ENCODE measurements at places on chromosomes 12 and 14.

DNA sequence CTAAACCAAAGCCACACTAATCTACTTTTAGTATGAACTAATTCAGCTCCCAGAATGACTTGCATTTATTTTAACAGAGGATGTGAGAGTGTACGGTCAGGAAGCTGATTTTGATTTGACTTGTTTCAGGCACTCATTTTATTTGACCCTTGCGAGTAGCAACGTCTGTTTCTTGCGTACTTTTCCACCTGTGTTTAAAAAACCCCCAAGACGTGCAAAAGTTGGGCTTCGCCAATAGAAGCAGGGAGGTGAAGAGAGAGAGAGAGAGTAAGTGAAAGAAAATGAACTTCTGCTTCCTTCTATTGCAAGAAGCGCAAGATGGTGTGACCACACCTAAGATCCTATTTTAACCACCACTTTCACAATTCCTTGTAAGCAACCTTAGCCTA lies 6.7 kb upstream of the SLC15A4 start:
- peak; percentile 56 for DNase-seq

DNA sequence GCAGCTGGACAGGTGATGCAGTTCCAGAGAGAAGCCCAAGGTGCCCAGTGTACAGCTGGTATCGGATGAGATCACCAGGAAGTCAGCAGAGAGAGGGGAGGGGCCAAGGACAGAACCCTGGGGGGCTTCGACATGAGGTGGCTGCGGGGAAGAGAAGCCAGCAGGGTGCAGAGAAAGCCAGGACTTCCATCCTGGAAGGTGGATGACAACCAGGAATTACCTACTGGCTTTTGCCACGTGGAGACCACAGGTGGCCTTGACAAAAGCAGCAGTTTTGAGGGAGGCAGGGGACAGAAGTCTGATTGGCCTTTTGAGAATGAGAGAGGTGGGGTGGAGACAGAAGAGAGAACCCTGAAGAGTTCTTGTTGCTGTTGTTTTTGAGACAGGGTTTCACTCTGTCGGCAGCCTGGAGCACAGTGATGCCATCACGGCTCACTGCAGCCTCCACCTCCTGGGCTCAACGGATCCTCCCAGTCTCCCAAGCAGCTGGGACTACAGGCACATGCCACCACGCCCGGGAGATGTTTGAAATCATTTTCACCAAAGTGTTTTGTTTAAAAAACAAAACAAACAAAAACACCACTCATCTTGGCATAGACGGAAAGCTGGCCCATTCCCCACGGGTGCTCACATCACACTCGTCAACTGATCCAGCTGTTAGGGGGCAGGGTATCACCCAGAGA lies 35.2 kb downstream of the CDC42BPB start:
- no peak for DNase-seq

GRCh38 chr12:21907948-21908837 lies 33.0 kb downstream of the ABCC9 start:
- no peak for DNase-seq

GRCh38 chr12:45446013-45446412 lies 230.1 kb downstream of the ANO6 start:
- no peak for DNase-seq

- no peak for DNase-seq
Observed at GRCh38 chr12:110694330-110694901, 5.5 kb upstream of the HVCN1 start.

DNA sequence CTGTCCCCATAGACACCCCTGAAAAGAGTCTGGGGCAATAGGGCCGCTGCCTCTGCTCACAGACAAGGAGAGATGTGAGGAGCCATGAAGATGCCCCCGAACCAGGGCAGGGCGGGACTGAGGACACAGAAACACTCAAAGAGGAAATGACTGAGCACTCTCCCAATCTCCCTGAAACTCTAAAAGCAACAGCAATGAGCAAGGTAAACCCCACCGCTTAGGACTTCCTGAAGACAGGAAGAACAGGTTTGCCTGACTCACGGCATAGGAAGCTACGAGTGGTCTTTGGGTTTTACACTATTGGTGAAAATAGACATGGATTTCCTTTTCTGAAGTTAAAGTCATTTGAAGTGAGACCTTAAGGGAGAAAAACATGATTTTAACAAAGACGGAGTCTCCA lies 32.5 kb downstream of the STX2 start:
- no peak for DNase-seq

DNA sequence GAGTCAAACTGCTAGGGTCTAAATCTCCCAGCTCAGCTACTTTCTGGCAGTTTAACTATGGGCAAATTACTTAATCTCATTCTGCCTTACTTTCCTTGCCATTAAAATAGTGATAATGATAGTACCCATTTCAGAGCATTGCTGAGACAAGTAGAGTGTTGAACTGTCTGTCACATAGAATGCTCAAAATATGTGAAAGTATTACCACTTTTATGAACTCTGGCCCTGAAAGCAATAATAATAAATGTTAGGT lies 19.9 kb downstream of the SRGAP1 start:
- no peak for DNase-seq

DNA sequence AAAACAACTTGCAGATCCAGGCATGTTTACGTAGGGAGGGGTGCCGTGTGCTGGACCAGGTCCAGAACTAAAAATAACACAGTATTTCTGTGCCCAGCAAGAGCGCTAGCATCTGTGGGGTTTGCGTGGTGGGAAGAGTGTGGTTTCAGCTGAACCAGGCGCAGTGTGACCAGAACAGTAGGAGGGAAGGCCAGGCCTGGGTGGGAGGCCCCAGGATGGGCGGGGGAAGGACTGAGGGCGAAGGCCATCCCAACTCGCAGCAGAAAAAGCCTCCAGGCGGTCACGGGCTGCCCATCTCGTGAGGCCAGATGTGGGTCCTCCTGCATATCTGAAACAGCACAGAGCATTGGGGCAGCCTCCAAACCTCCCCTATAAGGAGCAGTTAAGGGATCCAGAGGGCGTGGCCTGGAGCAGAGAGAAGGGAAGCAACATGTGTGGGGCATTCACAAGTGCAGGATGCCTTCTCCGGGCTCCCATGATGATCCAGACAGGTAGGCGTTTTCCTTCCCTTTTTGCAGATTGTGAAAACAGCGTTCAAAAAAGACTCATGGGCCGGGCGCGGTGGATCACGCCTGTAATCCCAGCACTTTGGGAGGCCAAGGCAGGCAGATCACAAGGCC lies 17.8 kb upstream of the CD9 start:
- no peak for DNase-seq

GRCh38 chr14:55048900-55049436 lies 2.5 kb upstream of the MAPK1IP1L start:
- no peak for DNase-seq

GRCh38 chr12:59808317-59808910 lies 212.6 kb downstream of the SLC16A7 start:
- peak; percentile 45 for DNase-seq

- no peak for DNase-seq
Observed at GRCh38 chr14:101508948-101509729, 52.2 kb upstream of the DIO3 start.

DNA sequence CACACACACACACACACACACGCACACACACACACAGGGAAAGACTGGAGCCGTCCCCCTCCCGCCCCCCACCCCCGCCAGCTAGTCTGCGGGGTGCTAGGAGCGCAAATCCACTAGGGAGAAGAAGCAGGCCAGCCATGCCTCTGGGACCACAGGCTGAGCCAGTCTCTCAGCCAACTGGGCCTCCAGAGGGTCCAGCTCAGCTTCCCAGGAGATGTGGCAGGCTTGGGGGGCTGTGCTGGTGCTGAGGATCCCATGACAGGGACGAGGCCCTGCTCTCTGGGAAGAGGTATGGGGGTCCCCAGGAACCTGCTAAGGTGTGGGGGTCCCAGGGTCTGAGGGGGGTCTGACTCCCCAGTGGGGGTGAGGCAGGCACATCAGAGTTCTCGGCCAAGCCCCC lies 133.5 kb downstream of the NCOR2 start:
- DNase-seq: no peak

GRCh38 chr12:59615392-59616165 lies 19.8 kb downstream of the SLC16A7 start:
- DNase-seq: no peak

DNA sequence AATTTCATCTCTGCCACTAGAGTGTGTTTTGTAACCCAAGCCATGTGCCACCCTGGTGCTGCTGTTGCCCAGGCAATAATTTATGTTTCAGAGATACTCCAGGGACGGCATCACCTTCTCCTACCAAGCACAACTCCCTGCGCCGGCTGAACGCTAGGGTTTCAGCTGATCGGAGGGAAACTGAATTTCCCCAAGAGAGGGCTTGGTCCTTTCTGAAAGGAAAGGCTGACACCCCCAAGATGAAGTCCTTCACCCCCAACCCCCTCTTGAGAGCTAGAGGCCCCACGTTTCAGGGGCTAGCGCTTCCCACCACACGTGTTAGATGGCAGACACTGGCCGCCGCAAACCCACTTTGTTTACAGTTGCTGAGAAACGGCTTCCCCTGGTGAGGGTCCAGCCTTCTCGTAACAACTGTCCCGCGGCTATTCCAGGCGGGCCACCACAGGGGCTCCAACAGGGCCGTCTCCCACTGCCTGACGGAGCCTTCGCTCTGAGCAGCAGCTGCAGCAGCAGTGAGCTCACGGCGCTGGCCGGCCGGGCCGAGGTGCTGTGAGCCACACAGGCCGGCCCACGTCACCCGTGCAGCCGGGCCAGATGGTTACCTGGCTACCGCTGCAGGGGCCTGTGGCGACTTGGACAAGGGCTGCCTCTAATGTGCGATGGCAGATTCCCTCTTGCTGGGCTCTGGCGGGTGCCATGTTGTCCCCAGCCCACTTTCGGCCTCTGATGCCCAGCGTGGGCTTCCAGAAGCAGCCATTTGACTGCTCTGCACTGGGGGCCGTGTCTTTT lies 66.4 kb downstream of the TESC start:
- no peak for DNase-seq

GRCh38 chr12:93577222-93577621 lies 4.7 kb downstream of the SOCS2 start:
- no peak for DNase-seq

DNA sequence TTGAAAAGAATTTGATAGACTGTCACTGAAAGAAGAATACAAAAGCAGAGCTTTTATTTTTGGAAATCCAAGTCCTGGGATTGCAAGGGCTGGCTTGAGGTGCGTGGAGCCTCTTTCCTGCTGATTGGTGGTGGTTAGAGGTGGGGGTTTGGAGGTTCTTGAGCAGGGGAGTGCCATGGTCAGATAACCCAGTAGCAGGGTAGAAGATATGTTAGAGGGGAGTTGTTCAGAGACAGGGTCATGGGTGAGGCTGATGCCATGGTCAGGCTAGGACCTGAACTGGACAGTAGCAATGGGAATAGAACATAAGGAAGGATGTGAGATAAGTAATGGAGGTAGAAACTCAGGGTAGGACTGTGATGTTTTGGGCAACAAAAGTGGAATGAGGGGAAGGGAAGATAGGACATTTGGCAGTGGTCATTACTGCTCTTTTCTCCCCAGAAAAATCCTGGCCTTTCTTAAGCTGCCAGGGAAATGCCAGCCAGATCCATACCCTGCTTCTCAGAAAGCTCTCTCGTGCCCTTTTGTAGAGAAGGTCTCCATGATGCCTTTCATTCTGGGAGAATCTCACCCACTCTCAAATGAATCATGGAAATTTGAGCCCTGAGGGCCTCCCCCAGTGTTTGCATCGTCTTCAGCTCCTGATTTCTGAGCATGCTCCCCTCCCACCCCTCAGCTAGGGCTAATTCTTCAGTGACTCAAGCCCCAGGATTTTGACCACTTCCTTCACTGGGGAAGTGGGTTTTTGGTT lies 9.5 kb downstream of the EMP1 start:
- no peak for DNase-seq

DNA sequence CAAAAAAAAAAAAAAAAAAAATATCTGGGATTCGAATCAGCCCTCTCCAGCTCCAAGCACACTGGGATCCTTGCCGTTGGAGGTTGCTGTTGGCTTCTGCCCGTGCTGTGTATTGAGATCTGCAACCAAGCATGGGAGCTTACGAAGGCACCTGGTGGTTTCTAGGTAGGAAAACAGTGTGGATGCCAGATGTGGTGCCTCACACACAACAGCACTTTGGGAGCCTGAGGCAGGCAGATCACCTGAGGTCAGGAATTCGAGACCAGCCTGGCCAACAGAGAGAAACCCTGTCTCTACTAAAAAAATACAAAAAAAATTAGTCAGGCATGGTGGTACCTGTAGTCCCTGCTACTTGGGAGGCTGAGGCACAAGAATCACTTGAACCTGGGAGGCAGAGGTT lies 47.4 kb downstream of the ATF7 start:
- no peak for DNase-seq

- peak; percentile 81 for DNase-seq
Observed at GRCh38 chr12:94650143-94651056, at the start of gene TMCC3. Gene TMCC3 (minus strand): TSS chr12:94650557. CDS start chr12:94650430, 127 bp downstream.

DNA sequence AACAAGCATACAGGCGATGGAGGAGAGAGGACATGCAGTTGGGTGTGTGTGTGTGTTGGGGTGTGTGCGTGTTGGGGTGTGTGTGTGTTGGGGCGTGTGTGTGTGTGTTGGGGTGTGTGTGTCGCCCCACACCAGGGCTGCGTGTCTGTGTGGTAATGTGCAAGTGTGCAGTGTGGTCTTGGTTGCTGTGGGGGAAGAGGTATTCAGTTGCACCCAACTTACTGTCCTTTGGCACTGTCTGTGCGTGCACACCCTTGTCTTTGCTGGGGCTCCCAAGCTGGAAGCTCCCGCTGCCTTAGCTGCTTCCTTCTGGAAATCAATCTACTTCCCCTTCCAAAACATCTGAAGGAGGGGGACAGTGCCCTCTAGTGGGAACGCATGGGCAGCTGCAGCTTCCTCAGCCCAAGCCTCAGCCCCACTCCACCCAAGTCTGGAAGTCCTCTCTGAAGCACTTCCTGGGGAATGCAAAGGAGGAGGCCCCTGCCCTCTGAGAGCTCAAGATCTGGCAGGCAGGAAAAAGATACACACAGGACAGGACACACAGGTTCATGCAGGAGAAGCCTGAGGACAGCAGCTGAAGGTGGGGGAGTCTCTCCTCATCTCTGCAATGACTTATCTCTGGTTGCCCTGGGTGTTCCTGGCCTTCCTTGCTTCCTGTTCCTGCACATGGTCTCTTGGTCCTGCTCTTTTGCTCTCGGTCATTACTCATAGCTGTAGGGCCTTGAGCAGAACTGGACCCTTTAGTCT lies 13.1 kb downstream of the ASIC1 start:
- DNase-seq: peak; percentile 71

DNA sequence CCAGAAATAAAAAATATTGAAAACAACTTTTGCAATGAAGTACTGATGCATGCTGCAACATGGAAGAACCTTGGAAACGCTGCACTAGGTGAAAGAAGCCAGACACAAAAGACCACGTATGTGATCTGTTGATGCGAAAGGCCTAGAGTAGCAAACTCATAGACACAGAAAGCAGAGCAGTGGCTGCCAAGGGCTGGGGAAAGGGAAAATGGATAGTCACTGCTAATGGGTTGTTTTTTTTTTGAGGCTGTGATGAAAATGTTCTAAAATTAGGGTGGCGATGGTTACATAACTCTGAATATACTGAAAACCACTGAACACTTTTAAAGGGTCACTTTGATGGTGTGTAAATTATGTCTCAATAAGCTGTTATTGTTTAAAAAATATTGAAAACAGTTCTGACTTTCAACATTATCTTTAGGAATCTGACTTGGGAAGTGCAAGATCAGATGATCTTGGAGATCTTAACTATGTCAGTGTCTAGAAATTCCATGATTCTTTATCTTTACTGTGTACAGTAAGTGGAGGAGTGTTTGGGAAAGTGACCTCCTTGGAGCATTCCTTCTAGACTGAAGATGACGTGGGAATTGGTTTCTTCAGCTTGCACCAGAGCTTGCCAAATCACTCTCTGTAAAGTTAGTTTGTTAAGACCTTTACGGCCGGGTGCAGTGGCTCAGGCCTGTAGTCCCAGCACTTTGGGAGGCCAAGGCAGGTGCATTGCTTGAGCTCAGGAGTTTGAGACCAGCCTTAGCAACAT lies 12.4 kb downstream of the MLXIP start:
- DNase-seq: no peak

GRCh38 chr14:72070458-72070857 lies 138.2 kb downstream of the RGS6 start:
- DNase-seq: no peak
